Esophagus squamous epithelium (tissue), 5 donors: ENCODE measurements at places on chromosomes 16 and 17.

DNA sequence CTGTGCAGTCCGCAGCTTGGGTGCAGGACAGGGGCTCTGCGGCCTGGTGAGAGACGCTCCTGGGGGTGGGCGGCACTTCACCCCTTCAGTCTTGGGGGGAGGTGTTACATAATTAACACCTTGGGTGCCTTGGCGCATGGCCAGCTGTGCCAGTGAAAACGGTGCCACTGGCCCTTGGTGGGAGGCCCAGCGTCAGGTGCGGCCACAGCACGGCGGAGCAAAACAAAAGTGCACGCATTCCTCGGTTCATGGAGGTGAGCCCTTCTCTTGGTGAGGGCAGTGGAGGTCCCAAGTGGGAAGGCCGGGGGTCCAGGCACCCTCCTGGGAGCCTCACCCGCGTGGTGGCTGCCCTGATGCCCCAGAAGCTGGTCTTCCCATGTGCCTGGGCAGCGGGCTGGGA, 89.8 kb downstream of the ENGASE start:
- no peak for DNase-seq

- DNase-seq: no peak
Measured at GRCh38 chr17:11204991-11205390, 36.0 kb upstream of the SHISA6 start.

- no peak for DNase-seq
Measured at GRCh38 chr16:76428858-76429257, 151.7 kb downstream of the CNTNAP4 start.

- DNase-seq: no peak
Measured at GRCh38 chr17:9286434-9286833, 265.1 kb downstream of the NTN1 start.

DNA sequence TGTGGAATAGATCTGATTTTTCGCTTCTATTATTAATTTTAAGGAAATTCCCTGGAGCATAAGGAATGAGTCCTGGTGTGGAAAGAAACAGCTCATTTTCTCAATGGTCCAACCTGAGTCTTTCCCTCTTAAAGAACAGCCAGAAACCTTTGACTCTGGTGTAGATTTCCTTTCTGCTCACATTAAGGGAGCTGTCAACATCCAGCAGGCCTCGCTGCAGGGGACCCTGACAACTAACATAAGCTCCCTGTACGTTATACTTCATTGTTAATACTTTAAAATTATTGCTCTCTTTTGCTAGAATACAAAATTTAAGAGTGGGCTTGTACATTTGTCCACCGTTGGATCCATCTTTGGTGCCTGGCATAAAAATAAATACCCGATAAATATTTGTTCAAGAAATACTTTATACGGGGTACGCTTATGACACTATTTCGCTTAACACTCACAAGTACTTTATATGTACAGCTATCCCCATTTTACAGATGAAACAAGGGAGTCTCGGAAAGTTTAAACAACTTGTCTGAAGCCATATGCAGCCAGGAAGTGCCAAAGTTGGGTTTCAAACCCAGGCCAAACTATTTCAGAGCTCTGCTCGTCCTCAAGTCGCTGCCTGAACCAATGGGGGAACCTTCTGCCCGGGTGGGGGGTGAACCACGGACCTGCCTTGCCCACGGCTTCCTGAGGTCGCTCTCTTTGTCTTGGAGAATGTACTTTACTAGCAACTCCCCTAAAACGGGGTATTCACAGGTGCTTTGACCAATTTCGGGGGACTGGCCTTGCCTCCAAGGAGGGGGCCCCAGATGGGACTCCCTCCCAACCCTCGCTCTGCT, 611 bp downstream of the SMARCE1 start:
- no peak for DNase-seq

- no peak for DNase-seq
Measured at GRCh38 chr17:12136646-12137045, 116.0 kb downstream of the MAP2K4 start.

DNA sequence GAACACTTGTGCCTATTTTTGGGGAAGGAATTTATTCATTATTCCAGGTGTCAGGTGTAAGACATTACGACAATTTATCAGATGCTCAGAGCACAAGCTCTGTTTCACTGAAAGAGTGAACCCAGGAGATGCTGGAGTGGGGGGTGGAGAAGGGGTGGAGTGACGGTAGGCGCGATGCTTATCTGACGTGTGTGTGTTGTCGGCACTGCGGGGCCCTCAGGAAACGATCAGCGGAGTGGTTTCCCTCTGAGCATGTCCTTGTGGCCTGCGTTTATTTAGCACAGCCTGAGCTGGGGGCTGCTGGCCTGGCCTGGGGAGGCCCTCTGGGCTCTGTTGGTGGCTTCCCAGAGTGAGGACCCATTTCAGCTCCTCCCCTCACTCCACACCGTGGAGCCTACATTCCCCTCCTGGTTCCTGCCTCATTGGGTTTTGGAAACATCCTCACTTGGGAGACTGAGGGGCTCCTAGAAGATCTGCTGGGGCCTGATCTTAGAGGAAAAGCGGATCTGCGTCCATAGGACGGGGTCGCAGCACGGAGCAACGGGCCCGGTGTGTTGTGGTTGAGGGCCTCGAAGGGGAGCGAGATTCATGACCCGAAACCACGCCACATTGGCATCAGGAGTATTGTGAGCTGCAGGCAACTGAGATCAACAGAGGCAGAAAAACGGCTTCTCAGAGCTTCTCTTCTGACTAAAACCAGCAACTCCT, 19.0 kb upstream of the GNG13 start:
- no peak for DNase-seq

DNA sequence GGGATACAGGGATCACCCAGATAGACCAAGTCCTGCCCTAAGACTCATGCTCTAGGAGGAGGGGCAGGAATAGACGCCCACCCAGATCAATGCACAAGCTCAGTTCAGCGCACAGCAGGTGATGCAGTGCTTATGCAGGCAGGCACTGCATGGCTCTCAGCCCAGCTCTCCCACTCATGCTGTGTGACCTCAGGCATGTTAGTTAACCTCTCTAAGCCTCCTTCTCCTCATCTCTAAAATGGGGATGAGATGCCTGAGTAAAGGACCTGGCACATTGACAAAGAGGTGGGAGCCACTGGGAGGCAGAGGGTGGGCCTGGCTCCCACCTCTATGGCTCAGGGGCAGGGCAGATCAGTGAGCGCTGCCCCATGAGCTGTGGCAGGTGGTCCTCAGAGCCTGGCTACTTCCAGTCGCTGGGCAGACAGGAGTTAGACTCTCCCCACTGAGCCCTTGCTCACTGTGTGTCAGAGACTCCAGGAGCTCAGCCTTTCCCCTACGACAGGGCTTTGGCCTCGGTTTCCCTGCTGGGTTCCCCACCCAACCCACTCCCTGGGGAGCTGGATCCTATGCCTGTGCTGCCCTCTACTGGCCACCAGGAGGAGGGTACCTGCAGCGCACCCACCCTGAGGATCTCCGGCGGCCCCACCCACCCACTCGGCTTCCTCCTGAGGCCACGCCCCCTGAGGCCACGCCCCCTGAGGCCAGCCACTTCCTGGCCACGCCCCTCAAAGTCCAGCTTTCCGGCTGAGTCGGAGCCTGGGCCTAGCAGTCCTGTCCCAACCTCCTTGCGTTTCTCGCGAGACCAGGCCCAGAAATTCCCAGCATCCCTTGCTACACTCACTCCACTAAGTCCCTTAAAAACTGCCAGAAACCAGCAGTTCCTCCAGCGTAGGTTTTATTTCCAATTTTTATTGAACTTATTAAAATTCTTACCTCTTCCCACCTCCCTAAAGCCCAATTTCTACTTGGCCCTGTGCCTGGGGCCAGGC, 196.1 kb downstream of the GSG1L start:
- no peak for DNase-seq

DNA sequence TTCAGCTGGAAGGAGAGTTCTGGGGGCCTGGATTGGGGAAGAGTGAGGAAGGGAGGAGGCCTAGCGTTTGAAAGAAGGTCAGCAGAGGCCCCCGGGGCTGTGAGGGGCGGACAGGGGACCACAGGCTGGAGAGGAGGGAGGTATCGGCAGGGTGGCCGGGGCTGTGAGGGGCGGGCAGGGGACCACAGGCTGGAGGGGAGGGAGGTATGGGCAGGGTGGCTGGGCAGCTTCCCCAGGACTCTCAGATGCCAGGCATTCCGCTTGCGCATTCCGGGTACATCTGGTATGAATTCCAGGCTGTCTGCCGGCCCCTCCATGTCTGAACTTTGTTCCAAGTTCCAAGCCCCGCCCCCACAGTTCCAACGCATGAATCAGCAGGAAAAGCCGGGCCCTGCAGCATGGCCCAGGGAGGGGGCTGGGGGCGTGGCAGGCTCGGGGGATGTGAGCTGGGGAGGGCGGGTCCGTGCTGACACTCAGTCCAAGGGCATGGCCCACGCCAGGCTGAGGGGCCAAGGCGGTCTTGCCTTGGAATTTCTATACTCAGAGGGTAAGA, 4.3 kb upstream of the TLCD2 start:
- DNase-seq: peak; percentile 58
